ENCODE measurements at places on chromosomes 13 and 19.

GRCh38 chr13:20461860-20462532, 63.7 kb downstream of the CRYL1 start:
- no peak for DNase-seq

DNA sequence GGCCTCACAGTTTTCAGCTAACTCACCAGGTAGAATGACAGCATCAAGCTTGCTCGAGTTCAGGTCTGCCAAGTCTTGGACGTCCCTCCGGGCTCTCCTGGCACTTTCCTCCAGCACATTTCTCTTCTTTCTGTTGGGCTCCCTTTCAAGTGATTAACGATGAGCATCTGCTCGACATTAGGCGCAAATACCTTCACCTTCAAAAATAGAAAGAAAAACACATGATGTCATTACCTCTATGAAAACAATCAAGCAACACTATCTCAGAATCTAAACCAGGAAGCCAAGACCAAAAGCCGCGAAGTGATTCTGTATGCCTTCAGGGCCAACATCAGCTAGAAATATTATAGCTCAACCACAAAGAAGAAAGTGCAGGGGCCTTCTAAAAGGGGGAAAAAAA, 15.4 kb upstream of the CLN5 start:
- no peak for DNase-seq

DNA sequence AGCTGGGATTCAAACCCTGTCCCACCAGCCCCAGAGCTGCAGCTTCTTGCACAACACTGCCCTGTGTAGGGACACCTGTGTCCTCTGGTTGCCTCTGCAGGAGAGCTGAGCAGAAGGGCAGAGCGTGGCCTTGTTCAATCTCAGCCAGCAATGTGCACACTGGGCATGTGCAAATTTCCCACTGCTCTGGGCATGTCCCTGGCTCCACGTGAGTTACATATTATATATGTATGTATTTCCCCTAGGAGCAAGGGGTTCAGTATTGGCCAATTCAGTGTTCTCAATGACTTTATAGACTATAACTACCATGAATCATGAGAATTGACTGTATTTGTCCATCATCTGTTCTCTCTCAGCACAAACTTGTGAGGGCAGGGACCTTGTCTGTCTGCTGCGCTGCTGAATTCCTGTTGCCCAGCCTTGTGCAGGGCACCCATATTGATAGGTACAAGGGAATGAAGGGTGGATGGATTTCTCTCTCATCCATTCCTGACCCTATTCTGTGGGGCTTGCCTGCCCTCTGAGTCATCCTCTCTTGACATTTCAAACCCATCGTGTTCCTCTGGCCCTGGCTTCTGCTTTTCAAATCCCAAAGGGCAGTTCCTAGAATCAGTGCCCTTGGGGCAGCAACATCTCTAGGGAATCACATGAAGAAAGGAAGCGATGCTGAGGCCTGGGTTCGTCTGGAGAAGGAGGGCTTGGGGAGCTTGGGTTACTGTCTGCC, 69.7 kb downstream of the ERICH6B start:
- DNase-seq, result no peak

GRCh38 chr13:99237981-99238662, 20.1 kb downstream of the GPR18 start:
- DNase-seq, result no peak

GRCh38 chr19:28130066-28130511, 1082.9 kb downstream of the UQCRFS1 start:
- no peak for DNase-seq

DNA sequence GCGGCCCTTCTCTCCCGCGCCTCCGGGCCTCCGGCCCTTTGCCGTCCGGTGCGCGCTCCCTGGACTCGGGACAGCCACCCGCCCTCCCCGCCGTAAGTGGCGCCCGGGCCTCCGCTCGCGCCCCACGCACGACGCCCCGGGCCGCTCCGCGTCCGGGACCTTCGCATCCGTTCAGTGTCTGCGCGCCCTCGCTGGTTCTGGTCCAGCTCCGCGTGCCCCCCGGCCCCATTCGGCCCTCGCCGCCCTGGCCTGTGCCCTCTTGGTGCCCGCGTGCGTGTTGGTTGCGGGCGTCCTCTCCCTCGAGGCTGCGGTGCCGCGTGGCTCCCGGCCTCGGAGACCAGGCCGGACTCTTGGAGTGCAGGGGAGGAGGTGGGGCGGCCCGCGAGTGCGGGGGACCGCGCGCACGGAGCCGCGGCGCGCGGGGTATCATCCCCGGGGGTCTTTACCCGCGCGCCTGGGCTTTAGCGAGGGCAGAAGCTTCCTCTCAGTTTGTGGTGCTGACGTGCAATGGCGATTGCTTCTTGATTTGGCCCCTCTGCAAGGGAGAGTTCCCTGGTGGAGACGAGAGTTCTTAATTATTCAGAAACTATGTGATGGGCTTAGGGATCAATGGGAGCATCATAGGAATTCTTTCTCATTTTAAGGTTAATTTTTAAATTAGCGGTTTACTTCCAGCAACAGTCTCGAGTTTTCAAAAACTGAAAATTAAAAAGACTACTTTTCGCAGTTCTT, 757 bp downstream of the WASF3 start:
- DNase-seq, result no peak

GRCh38 chr13:99289674-99290337, 17.4 kb downstream of the GPR183 start:
- peak; percentile 36 for DNase-seq

DNA sequence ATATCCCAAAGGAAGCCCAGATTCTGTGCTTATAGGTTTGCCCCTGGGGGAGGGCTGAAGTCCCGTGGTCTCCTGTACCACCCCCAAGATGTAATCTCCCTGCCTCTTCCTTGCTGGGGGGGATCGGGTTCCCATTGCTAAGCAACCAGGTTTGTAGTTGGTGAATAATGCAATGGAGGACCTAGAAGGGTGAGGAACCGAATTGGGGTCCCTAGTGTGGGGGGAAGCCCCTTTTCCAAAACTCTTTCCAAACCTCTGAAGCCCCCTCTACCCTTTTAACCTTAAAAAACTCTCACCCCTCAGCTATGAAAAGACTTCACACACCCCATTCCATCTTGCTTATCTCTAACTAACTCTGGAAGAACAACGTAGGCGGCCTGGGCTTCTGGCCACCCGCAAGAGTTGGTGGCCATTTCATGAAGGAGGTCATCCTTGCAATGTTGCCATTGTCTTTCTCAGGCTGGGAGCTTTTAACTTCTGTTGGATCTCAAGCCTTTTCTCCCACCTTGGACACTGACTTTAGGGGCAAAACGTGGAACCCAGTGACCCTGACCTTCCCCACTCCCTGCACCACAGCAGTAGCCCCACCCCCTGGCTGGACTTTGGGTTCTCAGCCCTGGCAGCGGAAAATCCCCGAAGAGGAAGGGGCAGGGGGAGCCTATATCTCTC, 661 bp downstream of the PALM3 start:
- DNase-seq, result no peak

GRCh38 chr13:41007744-41008128, 11.4 kb downstream of the ELF1 start:
- no peak for DNase-seq

DNA sequence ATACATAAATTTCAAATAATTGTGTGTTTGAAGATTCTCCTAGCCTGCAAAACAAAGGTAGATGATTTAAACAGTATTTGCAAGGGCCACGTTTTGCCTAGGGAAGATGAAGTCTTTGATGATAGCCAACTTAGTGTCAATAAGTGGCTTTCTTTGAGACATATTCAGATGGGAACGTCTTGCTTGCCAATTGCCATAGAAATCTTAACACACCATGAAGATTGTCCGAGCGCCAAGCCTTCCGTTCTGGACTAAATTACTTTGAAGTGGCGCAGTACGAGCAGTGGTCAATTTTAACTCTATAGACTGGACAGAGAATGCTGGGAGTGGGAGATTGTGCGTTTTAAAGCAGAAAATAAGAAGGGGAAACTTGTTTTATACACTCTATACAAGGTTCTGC, 9.9 kb downstream of the ZIC5 start:
- DNase-seq, result no peak

DNA sequence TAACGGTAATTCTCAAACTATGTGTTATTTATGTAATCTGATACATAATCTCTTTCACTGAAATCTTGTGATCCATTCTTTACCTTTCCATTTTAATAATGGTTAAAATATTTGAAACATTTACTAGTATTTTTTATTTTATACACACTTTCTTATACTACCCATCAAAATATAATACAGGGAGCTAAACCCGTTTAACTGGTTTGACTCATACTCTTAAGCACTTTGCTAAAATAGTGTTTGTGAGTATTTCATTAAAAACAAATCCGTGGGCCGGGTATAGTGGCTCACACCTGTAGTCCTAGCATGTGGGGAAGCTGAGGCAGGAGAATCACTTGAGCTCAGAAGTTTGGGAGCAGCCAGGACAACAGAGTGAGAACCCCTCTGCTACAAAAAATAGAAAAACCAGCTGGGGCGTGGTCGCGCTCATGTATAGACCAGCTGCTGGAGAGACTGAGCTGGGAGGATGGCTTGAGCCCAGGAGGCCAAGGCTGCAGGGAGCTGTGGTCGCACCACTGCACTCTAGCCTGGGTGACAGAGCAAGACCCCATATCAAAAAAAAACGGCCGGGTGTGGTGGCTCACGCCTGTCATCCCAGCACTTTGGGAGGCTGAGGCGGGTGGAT, 43.8 kb upstream of the DCUN1D2 start:
- DNase-seq, result no peak

GRCh38 chr19:49387936-49388372, at the start of gene KASH5:
Gene KASH5 (plus strand): TSS chr19:49388249. CDS start chr19:49390884, 2,635 bp downstream.
- DNase-seq, result peak; percentile 75

- no peak for DNase-seq
Observed at GRCh38 chr13:94515374-94515773, 35.9 kb upstream of the DCT start.

DNA sequence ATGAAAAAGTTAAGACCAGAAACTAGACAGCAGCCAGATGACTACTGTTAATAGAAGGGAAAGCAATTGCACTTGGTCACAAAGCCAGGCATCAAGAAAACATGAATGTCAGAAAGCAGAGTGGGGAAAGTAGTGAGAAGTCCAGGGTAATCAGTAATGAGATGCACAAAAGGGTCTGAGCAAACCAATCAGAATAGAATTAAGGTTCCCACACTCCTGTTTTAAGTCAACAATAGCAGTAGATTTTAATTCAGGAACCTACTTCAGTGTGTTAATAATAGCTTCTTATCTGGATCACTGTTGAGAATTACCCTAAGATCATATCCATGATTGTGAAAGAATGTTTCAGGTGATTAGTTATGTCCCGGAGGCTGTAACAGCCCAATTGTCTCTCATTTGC, 72.6 kb upstream of the KLF5 start:
- DNase-seq, result no peak

- no peak for DNase-seq
Observed at GRCh38 chr13:100090861-100091260, 2.0 kb downstream of the PCCA start.

DNA sequence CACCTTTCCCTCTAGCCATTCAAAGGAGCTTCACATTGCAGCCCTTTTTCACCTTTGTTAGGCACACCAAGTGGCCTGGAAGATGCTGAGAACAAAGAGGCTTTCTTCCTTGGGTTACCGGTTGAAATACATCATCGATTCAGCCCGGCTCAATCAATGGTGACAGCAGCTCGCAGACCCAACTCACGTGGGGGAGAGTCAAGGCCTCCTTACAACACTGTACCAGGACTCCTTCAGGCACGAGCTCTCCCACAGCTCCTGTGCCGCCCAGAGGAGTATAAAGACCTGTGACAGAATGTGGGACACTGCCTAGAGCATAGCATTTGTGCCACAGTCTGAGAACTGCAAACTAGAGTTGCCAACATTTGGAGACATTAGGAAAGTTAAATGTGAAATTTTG, 3.9 kb upstream of the LRRC63 start:
- DNase-seq, result no peak

DNA sequence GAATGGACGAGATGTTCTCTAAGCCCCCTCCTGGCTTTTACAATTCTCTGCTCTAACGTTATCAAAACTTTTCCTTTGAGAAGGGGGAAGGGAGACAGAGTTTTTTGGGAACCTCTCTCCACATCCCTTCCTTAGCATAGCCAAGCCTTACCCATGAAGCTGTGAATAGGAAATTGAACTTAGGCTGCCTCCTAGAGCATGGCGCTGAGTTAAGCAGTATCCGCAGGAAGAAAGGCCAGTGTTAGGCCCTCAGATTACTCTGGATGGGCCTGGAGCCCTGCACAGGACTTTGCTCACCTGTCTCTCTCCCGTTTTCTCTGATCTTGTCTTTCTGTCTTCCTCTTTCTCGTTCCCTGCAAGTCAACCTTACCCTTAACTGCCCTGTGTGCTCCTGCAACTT, 39.6 kb downstream of the CYP2B6 start:
- no peak for DNase-seq
